ENCODE measurements at places on chromosomes 12 and 14. TPM values are rescaled to one million over a fixed set of nuclear protein-coding genes. Genes with fewer than 3 reads are reported as not detected.

The KCNA5 gene
- 0.98 TPM for total RNA-seq

GRCh38 chr14:100476012-100476822 lies 111.0 kb downstream of the BEGAIN start:
- no peaks in the 10 kb centered on the region for H3K27me3 ChIP-seq
- H3K4me1 ChIP-seq = peaks cover 20% of the 10 kb centered on the region
- H3K27ac ChIP-seq = peak overlapping the region; percentile 19
- DNase-seq = no peak
- H3K4me3 ChIP-seq = no peak overlapping the region
- no peaks in the 10 kb centered on the region for H3K36me3 ChIP-seq

GRCh38 chr12:98345308-98345876 lies 170.0 kb upstream of the TMPO start:
- no peaks in the 10 kb centered on the region for H3K4me1 ChIP-seq
- DNase-seq = no peak
- H3K4me3 ChIP-seq = no peak overlapping the region

- peaks cover 18% of the 10 kb centered on the region for H3K36me3 ChIP-seq
- peaks cover 5% of the 10 kb centered on the region for H3K4me1 ChIP-seq
- no peak overlapping the region for H3K4me3 ChIP-seq
- H3K27ac ChIP-seq = no peak overlapping the region
Measured at GRCh38 chr14:60944204-60944603, 36.7 kb downstream of the TRMT5 start.

GRCh38 chr12:72141381-72141780 lies 130.8 kb upstream of the TRHDE start:
- no peak overlapping the region for H3K4me3 ChIP-seq
- peaks cover 3% of the 10 kb centered on the region for H3K27me3 ChIP-seq
- no peaks in the 10 kb centered on the region for H3K4me1 ChIP-seq
- H3K27ac ChIP-seq = no peak overlapping the region
- DNase-seq = no peak

- peak overlapping the region; percentile 34 for H3K27ac ChIP-seq
- no peak overlapping the region for H3K4me3 ChIP-seq
- H3K27me3 ChIP-seq = no peaks in the 10 kb centered on the region
- H3K4me1 ChIP-seq = peaks cover 3% of the 10 kb centered on the region
- DNase-seq = no peak
- H3K36me3 ChIP-seq = no peaks in the 10 kb centered on the region
Measured at GRCh38 chr14:32197919-32198318, 3.9 kb upstream of the RNU6-7 start.

GRCh38 chr12:24838531-24838950 lies 110.4 kb downstream of the BCAT1 start:
- no peaks in the 10 kb centered on the region for H3K4me1 ChIP-seq
- H3K27ac ChIP-seq = no peak overlapping the region
- peaks cover 64% of the 10 kb centered on the region for H3K36me3 ChIP-seq
- DNase-seq = no peak
